ENCODE measurements at places on chromosomes 11 and 22.

- DNase-seq: no peak
These were observed 213.7 kb downstream of the CADM1 start for GRCh38 chr11:115290479-115290878.

DNA sequence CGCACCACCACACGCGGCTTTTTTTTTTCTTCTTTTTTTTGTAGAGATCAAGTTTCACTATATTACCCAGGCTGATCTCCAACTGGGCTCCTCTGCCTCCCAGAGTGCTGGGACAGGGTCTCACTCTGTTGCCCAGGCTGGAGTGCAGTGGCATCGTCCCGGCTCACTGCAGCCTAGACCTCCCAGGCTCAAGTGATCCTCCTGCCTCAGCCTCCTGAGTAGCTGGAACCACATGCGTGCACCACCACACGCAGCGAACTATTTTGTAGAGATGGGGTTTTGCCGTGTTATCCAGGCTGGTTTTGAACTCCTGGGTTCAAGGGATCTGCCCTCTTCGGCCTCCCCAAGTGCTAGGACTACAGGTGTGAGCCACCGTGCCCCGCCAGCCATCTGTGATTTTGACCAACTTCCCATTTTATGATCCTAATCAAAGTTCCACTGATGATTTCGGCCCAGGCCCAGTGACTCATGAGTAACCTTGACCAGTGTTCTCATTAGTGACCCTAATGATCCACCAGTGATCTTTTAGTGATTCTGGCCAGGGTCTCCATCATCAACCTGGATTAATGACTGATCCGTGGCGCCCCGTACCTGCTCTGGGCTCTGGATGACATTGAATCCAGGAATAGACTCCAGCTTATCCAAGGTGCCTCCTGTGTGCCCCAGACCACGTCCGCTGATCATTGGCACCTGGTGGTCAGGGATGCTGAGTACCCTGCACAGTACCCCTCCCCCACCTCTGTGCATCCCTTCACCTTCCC lies 1.7 kb downstream of the TYMP start:
- DNase-seq: no peak

- no peak for DNase-seq
These were observed 1.8 kb downstream of the PGGHG start for GRCh38 chr11:290621-291231.

- no peak for DNase-seq
These were observed 257.4 kb upstream of the UBASH3B start for GRCh38 chr11:122398167-122398566.

GRCh38 chr11:131146827-131147490 lies 223.5 kb upstream of the NTM start:
- DNase-seq: no peak

- DNase-seq: no peak
These were observed 32.2 kb downstream of the C11orf91 start for GRCh38 chr11:33668468-33668825.

DNA sequence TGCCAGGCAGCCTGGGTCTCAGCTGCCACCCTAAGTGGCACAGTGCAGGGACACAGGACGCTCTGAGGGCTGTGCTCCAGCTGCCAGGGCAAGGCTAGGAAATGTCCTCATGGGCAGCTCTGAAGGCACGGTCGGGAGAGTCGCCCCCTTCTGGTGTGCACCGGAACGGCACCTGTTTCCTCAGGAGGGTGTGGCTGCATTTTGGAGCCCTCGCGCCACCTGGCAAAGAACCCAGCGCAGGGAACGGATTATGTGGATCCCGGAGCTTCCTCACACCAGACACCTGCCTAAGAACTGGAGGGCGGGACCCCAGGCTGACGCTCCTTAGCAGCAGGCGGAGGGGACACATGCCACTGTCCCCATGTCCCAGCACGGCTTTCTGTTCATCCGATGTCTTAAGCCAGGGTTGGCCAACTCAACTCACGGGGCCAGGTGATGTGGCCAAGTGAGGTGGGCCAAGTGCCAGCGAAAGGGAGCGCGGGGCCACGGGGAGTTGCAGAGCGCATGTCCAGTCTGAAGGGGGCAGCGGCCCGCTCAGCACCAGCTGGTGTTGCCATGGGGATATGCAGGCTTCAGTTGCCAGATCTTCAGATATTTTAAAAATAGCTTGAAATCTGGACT lies 5.1 kb upstream of the SLC22A8 start:
- no peak for DNase-seq

Data from germinal center (tissue), 1 donor.